ENCODE measurements at places on chromosomes 12 and 14. TPM values are rescaled to one million over a fixed set of nuclear protein-coding genes. Genes with fewer than 3 reads are reported as not detected.

The STAT2 gene
- 97.9 TPM for total RNA-seq

The TUBA1C gene
- total RNA-seq, result 318 TPM

The DCP1B gene
- 12.6 TPM for total RNA-seq

The CNTN1 gene
- total RNA-seq, result 0.19 TPM

The MIP gene
- not detected for total RNA-seq

The VASH1 gene
- 2.3 TPM for total RNA-seq

The INSM2 gene
- total RNA-seq, result not detected

The ITPK1 gene
- 56.1 TPM for total RNA-seq

The NXPH4 gene
- 0.26 TPM for total RNA-seq

The FAIM2 gene
- not detected for total RNA-seq

The NFATC4 gene
- 19.2 TPM for total RNA-seq

The KRT5 gene
- total RNA-seq, result not detected

The WASHC3 gene
- total RNA-seq, result 22.3 TPM

The OTX2 gene
- total RNA-seq, result 0.27 TPM

The DDN gene
- 11.5 TPM for total RNA-seq

The GRIP1 gene
- 0.85 TPM for total RNA-seq

The OR5AU1 gene
- not detected for total RNA-seq

The HSPA2 gene
- total RNA-seq, result 1.1 TPM

The ANO2 gene
- total RNA-seq, result not detected

The PTGER2 gene
- total RNA-seq, result 0.77 TPM

The MAX gene
- 114 TPM for total RNA-seq

The TPPP2 gene
- total RNA-seq, result not detected

The CIDEB gene
- 5.1 TPM for total RNA-seq

The GPX2 gene
- 0.85 TPM for total RNA-seq
